ENCODE measurements at places on chromosomes 5 and 9.

DNA sequence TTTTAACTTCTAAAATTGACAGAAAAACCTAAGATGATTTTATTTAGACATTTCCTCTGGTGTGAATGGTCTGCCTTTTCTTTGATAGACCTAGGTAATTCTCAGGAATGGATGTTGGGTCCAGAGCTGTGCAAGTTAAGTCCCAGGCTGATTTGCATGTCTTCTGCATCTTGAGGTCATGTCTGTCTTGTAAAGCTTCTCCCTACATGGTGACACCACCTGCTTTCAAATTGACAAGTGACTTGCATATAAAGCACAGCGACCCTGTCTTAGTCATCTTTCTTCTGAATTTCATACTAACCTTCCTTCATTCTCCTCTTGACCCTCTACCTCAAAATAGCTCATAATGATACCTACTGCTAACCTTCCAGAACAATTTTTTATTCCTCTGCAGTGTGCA is 29.2 kb downstream of the OSTF1 start:
- DNase-seq: no peak

DNA sequence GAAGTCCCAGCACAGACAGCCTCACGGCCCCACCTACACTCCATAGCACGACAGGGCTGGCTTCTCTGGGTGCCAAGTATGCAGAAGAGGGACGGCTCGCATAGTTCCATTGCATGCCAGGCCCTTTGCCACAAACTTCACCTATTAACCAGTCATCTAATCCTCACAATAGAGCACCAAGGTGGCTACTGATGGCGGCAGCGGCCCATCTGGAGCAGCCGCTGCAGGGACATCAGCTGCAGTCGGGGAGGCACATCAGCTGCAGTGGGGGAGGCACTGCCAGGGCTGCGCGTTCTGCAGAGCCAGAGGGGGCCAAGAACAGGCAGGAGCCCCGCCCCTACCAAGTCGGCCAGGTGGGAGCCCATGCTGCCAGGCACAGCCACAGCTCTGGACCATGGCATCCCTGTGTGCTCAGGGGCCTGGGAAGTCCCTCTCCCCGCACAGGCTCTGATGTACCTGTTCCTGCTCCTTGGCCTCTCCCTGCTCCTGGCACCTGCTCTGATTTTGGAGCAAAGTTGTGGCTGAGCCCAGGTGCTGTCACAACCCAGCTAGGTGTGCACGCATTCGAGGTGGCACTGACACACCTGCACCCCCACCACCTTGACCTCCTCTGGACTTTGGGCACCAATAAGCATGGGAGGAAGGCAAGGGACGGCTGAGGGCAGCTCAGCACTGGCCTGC is 61.5 kb upstream of the SYNPO start:
- DNase-seq: no peak

GRCh38 chr9:78009186-78009585 is 22.4 kb downstream of the GNAQ start:
- DNase-seq: no peak

- no peak for DNase-seq
These were observed 2.6 kb upstream of the MSX2 start for GRCh38 chr5:174721530-174722432.

GRCh38 chr5:24141046-24141445 is 503.7 kb downstream of the CDH10 start:
- no peak for DNase-seq

- no peak for DNase-seq
These were observed 68.1 kb downstream of the UBE2R2 start for GRCh38 chr9:33884856-33885701.

GRCh38 chr5:166648736-166649135 is 1642.7 kb upstream of the WWC1 start:
- no peak for DNase-seq

DNA sequence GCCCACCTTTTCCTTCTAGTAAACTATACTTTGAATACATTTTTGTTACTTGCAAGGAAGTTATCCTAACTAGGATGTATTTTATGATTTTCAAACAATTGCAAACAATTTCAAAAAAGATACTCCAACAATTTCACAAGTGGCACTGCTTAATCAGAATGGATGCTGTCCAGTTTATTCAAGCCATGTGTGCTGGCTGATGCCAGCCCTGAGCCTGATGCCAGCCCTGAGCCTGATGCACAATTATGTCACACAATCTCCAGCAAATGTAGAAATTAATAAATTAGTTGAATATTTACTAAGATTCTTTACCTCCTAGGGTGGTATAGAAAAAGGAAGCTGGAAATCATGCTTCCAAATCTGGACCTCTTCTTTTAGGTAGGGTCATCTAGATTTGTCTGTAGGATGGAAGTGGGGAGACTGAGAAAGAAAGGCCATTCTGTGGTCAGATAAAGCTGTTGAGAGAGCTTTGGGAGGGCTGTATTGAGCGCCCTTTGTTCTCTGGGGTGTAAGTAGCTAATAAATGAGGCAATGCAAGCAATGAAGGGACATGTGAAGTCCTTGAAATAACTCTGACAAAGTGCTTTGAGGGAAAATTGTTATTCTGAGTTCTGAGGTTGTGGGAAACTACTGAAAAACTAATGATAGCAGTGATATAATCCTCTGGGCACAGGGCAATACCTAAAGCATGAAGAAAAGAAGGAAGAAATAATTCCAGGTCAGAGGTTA is 5.8 kb upstream of the C6 start:
- DNase-seq: no peak

DNA sequence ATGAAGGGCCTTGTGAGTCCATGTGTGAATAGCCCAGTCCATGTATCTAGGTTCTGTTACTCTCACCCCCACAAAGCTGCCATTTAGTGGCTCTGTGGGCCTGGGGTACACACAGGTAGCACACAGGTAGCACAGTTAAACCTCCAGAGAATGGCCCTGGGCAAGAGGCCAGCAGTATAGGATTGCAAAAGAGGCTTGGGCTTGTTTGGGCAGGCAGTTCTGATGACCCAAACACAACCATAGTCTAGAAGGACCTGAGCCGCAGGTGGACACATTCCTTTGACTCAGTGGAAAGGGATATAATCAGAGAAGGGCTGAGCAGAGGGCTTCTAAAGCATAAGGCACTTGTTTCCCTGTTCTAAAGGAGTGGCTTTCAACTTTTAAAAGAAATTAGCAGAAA is 326.8 kb upstream of the SGCD start:
- DNase-seq: no peak

GRCh38 chr5:60887746-60888145 is 43.7 kb upstream of the ELOVL7 start:
- DNase-seq: no peak

DNA sequence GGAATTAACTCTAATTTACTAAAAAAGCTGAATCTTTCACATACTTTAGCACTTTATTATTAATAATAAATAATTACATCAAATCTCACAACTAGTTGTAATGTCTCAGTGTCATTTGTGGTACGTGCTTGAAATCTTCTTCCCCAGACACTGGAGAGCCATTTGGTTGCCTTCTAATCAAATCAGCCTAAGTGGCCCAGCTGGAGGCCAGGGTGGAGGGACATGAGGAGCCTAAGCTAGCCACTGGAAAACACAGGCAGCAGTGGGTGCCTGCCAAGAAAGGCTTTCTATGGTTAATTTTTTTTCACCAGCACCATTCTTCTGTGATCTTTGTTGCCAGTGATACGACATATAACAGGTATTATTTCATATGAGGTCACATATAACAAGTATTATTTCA is 117.0 kb downstream of the ERCC6L2 start:
- DNase-seq: no peak

DNA sequence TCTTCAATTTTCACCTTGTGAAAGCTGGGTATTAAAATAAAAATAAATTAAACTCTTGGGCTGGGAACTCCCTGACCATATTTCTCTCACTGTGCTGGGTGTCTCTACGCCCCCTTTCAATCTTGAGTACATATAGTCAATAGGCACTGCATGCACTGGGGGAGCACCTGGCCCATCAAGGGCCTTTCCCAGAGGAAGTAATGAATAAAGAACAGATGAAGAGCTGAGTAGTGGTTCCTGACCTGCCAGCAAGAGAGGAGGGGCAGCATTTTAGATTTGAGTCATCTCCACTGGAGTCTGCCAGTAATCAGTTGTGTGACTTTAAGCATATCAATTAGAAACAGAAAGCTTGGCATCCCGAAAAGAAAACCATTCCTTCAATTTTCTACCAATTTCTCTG is 6.2 kb downstream of the MAPKAP1 start:
- no peak for DNase-seq

GRCh38 chr9:106874652-106875051 is 11.7 kb downstream of the ZNF462 start:
- DNase-seq: no peak

- DNase-seq: no peak
These were observed 23.1 kb upstream of the TRPM3 start for GRCh38 chr9:71144495-71144894.

DNA sequence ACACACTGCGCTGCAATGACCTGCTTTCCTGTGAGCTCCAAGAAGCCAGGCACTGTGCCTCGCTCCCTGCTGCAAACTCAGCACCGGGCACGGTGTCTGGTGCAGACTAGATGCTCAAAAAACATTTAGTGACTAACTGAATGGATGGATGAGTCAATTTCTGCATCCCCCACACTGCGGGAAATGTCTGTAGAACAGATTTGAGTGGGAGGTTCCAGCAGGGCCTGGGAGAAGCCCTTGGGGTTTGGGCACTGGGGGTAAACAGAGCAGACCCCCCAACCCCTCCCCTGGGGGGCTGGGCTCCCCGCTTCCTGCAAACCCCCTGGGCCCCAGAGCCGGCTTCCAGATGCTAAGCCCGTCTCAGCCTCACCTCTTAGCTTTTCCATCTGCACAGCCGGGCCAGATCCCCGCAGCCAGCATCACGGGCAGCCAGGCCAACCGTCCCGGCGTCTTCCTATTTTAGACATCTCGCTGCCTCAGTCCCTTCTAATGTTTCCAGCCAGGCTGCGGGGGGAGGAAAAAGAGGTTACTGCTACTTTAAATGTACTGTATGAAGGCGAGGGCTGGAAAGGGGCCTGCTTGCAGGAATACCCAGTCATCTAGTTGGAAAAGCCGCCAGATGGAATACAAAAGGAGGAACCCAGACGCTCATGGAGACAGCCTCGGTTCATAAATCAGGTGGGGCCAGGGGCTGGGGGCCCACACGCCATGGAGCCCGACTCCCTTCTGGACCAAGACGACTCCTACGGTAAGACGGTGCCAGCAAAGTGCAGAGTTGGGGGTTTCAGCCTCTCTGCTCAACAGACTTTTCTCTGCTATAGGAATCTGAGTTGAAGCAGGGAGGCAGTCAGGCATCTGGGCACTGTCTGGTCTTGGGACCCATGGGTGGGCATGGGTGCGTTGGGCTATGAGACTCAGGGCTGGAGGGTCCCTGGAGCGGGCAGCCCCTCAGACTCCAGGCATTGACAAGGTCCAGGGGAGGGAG is 67.1 kb upstream of the GGTA1 start:
- no peak for DNase-seq

DNA sequence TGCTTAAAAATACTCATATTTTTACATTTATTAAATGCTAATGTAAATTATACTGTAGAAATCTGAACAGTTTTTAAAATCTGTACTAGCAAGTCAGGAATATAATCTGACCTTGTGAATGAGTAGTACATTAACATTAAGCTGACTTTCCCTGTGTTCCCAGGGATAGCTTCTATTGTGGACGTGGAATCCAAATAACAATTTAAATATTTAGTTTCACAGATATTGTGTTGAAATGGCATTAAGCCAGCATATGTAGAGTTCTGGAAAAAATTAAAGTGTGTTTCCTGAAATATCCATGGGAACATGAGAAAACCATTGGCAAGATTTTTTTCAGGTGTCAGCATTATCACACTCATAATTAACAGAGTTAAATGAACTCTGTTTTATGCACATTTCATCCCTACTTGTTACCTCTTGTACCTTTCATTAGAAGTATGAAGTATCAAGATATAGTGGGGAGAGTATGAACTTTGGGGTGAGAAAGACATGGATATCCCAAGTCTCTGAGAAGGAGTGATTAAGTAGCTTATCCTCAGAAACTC is 5.7 kb downstream of the RABGAP1 start:
- DNase-seq: no peak

DNA sequence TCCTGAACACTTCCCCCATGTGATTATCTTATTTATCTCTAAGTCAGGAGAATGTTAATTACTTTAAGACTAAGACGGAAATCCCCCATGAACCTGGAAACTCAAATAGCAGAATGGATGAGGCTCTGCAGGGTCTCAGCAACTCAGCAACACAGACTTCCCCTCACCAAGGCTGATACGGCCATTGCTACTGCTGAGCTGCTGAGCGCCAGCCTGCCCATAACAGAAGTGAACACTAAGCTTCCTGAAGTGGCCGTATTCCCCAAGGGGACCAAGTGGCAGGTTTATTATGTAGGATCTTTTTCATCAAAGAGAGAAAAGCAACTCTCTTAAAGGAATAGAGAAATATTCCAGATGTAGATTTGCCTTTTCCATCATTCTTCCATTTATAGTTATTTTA is 311.1 kb downstream of the RFX3 start:
- DNase-seq: no peak

- no peak for DNase-seq
These were observed 235.1 kb downstream of the GADD45G start for GRCh38 chr9:89839952-89840351.

- peak; percentile 29 for DNase-seq
These were observed 156.2 kb downstream of the MELK start for GRCh38 chr9:36728651-36729520.

GRCh38 chr9:33198165-33198564 is 31.0 kb upstream of the B4GALT1 start:
- DNase-seq: no peak

GRCh38 chr9:94908583-94909249 is 182.2 kb downstream of the AOPEP start:
- no peak for DNase-seq

GRCh38 chr5:142901476-142902185 is 131.5 kb downstream of the ARHGAP26 start:
- no peak for DNase-seq

Measured in effector memory CD4-positive, alpha-beta T cell (primary cell).